Stimulated activated CD4-positive, alpha-beta T cell treated with anti-CD3 and anti-CD28 coated beads, Interleukin-2, amount 100 ng/mL, for 4 hours (primary cell): ENCODE measurements at places on chromosomes 2 and 18.

- peak; percentile 19 for DNase-seq
Observed at GRCh38 chr2:31318361-31319336, 84.7 kb downstream of the EHD3 start.

DNA sequence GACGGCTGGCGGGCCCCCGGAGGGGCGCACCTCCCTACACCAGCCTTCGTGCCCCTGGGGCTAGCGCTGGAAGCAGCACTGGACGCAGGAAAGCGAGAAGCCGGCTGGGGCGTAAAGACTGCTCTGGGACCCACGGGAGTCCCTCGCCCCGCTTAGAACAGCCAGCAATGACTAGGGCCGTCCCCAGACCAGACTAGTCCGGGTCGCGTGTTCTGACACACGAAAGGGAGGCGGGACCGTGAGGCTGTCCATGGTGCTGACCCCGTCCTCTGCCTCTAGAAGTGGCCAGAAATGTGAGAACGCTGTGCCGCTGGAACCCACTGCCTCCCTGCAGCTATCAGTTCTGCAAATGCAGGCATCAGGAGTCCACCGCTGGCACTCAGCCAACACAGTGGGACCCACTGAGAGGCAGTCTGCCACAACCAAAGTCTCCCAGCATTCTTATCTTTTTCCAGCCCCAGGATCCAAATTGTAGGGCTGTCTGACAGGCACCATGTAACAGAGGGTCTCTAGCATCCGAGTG, at the start of gene UCN:
Gene UCN (minus strand): TSS at position 87 of the 523 bp plus-strand sequence. CDS start 550 bp downstream, outside the sequence.
- no peak for DNase-seq

DNA sequence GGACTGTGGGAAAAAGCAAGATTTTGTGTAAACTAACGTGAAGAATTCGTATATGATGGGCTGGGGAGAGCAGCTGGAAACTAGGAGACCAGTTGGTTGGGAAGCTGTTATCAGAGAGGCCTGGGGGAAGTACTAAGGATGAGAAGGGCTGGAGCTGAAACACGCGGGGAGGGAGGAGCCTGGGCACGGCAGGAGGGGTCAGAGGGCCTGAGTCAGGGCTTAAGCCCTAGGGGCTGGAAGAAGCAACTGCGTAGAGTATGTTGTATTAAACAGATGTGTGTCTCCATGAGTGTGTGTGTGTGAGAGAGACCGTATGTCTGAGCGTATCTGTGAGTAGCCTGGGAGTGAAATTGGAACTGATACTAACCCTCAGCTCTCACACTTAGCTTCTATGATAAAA, 8.4 kb downstream of the POMC start:
- no peak for DNase-seq

GRCh38 chr18:27184115-27185024, 738 bp downstream of the CHST9 start:
- no peak for DNase-seq

DNA sequence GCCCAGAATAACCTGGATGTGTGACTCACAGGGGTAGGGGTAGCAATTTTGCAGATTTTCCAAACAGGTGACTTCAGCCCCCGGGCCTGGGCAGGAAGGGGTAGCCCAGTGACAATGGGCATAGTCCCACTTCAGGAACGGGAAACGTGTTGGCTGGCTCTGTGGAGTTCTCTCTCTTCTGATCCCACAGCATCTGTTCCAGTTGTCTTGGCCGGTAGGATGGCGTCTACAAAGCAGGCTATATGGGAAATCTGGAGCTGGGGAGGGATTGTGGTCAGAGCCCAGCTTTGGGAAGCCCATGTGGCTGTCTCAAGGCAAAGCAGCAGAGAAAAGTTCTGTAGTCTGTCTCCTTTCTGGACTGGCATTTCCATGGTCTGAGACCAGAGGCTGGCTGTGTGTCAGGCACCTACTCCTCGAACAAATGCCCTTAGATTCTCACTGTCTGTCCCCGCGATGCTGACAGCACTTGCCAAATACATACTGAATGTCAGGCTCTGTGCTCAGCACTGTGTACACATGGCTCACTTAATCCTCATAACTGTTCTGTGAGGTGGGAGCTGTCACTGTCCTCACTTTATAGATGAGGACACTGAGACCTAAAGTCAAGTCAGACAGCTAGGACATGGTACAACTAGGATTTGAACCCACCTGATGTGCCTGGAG, 17.9 kb upstream of the TMEM214 start:
- DNase-seq = no peak

GRCh38 chr2:207064128-207064690, 101.5 kb downstream of the KLF7 start:
- no peak for DNase-seq

- no peak for DNase-seq
Observed at GRCh38 chr2:100262046-100262445, 60.3 kb downstream of the LONRF2 start.

GRCh38 chr2:65276609-65277008, 49.0 kb downstream of the ACTR2 start:
- DNase-seq = no peak

DNA sequence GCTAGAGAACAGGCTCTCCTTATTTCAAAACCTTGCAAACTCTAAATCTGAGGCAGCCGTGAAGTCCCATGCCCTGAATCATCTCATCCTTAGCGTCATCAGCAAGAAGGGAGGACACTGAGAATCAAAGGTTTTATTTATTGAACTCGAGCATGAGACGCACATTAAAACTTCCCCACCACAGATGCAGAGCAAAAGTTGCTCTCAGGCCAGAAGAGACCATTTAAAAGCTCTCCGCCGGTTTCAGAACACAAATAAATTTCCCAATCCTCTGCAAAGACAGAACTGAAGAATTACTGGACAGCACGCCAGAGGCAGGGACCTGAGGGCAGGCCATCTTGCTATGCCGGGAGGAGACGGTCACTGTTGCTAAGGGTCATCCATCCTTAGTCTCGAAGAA, 1.3 kb downstream of the AMMECR1L start:
- no peak for DNase-seq

- no peak for DNase-seq
Observed at GRCh38 chr18:22723773-22724172, 209.4 kb upstream of the RBBP8 start.

DNA sequence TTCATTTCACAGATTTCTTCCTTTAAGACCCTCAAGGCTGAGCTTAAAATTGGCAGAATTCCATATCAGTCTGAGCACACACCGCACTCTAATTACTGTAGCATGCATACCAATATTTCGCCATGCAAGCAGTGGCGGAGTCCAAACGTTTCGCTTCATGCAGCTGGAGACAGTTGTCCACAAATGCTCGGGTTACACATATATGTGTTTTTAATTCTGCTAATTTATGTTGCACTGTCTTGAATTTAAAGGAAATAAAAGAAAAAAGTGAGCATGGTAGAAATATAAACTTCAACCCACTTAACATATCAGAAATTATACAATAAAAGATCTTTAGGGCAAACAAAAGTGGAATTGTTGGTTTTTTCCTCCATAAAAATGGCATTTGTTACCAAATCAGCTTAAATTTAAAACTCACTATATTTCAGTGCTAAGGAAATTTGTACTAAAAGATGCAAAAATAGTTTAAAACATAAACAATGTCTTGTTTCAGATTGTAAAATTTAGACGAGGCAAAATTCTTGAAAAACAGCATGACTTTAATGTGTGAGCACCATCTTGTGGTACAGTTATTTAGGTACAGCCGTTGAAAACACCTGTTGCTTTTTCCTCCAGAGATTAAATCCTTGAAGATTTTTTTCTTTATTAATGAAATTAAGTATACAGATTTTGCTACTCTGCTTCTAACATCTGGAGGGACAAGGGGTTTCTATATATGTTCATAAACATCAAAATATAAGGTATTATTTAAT, 24.1 kb upstream of the KANSL1L start:
- no peak for DNase-seq

DNA sequence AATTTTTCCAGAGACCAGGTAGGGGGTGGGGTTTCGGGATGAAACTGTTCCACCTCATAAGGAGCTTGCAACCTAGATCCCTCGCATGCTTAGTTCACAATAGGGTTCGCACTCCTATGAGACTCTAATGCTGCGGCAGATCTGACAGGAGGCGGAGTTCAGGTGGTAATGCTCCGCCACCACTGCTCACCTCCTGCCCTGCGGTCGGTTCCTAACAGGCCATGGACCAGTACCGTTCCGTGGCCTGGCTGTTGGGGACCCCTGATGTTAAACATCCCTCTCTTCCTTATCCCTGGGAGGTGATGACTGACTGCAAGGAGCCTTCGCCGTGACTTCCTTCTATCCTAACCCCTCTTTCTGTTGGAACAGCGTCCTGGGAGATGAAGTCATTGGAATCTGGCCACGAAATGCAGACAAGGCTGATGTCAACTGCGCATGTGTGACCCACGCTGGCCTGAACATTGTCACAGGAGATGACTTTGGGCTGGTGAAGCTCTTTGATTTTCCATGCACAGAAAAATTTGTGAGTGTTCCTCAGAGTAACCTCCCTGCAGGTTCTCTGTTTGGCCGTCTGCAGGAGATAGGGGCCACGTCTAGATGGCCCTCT, 82.4 kb downstream of the RTN4 start:
- DNase-seq = no peak

DNA sequence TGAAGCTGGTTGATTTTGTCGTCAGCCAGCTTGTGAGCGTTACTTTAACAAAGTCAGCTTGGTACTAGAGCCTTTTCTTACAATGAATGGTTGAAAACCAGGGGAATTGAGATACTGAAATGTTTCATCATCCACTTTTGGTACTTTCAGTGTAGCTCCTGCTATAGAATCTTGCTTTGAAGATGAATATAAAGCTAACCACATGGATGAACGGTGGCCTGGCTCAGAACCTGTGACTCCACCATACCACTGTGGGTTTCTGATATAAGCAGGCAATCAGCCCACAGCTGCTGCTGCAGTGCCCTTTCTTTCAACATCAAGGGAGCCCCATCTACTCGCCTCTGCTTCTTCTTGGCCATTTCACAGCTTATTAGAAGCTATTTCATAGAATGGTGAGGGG, 53.2 kb upstream of the GPR45 start:
- DNase-seq = no peak

DNA sequence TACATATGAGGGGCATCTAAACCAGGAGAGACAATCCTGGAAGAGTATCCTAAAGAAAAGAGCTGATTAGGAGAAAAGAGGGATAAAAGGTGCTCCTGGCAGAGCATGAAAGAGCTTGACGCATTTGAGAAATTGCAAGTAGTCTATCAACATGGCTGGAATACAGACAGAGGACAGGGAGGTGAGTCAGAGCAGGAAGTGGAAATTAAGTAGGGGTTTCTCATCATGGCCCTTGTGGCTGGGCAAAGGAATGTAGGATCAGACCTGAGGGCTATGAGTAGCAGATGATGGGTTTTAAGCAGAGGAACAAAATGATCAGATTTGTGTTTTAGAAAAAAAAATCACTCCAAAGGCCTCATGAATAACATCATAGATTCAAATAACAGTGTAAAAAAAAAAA, 49.2 kb upstream of the UGP2 start:
- no peak for DNase-seq

DNA sequence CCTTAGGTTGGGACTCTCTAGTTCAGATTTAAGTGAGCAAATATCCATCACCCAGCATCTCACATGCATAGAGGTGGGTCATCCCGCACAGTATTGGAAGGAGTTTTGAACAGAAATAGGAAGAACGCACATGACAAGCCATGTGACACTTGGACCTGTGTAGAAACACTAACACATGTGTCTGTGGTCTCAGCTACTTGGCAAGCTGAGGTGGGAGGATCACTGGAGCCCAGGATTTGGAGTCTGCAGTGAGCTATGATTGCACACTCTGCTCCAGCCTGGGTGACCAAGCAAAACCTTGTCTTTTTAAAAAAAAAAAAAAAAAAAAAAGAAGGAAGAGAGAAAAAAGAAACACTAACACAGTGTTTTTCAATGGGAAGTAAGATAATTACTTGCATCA, 5.4 kb upstream of the MTCL1 start:
- no peak for DNase-seq

- no peak for DNase-seq
Observed at GRCh38 chr2:9990736-9991135, 39.2 kb downstream of the GRHL1 start.

DNA sequence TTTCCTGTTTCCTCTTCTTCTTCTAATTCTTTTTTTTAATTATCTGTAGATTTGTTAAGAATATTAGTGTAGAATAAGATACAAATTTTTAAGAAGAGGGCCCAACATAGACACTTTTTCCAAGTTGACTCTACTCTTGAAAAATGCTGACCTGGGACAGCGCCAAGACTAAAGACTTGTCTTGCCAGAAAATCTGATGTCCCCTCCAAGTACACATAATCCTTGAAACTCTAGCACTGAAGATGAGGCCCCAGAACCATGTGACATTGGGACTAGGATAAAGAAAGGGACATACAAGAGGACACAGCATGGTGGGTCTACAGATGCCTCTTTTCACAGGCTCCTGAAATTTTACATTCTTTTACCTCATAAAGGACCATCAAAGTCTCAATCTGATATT, 271.6 kb upstream of the SESTD1 start:
- DNase-seq = no peak

DNA sequence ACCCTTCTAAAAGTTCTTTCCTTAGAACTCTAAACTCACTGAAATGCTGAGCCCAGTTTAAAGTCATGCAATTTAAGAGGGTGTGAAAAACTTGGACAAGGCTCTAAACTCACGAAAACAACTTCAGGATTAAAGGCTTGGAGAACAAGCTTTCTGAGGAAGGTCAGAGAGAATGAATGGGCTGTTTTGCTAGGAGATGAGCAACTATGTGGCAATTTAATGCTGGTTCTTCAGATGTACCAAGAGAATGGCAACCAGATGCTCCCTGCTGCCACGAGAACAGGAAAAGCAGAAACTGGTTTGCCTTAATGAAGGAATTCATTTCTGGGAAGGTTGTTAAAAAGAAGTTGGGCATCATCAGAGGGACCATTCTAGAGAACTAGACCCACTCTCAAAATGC, 77.8 kb upstream of the PMAIP1 start:
- no peak for DNase-seq

- DNase-seq = no peak
Observed at GRCh38 chr18:68234676-68235075, 480.2 kb downstream of the TMX3 start.

GRCh38 chr18:65751155-65752085, 608 bp downstream of the CDH7 start:
- no peak for DNase-seq

DNA sequence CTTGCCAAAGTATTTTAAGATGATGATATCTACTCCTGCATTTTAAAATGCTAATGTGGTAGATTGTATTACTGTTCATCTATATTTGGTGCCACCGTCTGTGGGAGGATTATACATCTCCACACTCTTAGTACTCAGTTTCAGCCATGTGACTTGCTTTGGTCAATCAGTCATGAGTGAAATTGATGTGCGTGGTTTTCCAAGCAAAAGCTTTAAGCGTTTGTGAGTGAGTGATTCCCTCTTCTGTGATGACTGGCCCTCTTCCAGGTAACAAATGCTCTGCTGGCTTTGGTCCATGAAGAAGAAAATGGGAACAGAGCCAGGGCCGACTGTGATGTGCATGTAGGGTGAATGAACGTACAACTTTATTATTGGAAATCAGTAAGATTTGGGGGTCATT, 330.4 kb downstream of the LPIN1 start:
- no peak for DNase-seq
